ENCODE measurements at places on chromosomes 5 and 9.

- DNase-seq: no peak
Measured at GRCh38 chr5:27491047-27491446, 452.7 kb upstream of the CDH9 start.

GRCh38 chr5:18394443-18394804 is 760.2 kb downstream of the TAF11L14 start:
- no peak for DNase-seq

- DNase-seq: no peak
Measured at GRCh38 chr5:32030686-32031085, 143.4 kb downstream of the GOLPH3 start.

- no peak for DNase-seq
Measured at GRCh38 chr9:98330831-98331230, 75.4 kb upstream of the TBC1D2 start.

GRCh38 chr5:2746561-2747032 is 4.9 kb downstream of the IRX2 start:
- DNase-seq: no peak

- DNase-seq: no peak
Measured at GRCh38 chr9:38047301-38048251, 21.5 kb downstream of the SHB start.

GRCh38 chr5:113194591-113194990 is 218.0 kb downstream of the DCP2 start:
- no peak for DNase-seq

- no peak for DNase-seq
Measured at GRCh38 chr5:32545102-32545800, 40.1 kb upstream of the SUB1 start.

DNA sequence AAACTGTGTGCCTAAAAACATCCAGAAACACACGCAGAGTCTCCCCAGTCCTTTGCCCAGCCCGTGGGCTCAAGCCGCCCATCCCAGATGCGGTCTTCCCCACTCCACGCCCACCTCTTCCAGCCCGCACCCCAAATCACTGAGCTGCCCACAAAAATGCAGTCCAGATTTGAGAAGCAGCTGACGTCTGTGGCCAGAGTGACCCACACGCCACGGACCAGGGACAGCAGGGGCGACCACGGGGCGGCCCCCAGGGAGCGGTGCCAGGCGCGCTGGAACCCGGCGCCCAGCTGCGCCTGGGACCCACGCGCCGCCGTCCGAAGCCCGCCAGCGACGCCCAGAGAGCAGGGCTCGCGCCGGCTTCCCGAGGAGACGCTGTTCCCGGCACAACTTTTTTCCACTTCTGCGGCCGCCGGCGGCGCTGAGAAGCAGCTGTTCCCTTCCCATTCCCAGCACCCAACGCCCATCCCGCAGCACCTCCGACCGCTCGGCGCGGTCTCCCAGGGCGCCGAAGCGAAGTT is 674 bp downstream of the LHFPL2 start:
- DNase-seq: no peak

- DNase-seq: no peak
Measured at GRCh38 chr5:14017904-14018303, 73.4 kb upstream of the DNAH5 start.

- no peak for DNase-seq
Measured at GRCh38 chr9:77554586-77555105, 93.5 kb downstream of the GNA14 start.

GRCh38 chr5:111720333-111720890 is 36.6 kb downstream of the NREP start:
- no peak for DNase-seq

GRCh38 chr9:129143031-129143927 is 32.1 kb downstream of the PTPA start:
- peak; percentile 22 for DNase-seq

DNA sequence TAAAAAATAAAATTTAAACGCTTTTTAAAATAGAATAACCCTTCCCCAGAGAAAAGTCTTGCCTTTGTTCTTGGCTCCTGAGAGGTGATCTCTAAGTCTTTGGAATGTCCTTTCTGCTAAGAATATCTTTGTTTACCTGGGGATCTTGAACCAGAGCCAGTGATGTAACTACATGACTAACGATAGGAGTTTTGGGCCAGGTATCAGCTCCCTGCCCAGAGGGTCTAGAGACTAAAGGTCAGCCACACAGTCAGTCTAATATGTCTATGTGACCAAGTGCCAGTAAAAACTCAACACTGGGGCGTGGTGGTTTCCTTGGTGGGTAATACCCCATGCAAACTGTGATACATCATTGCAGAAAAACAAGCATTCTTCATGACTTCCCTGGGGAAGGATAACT is 1351.9 kb upstream of the C9orf72 start:
- no peak for DNase-seq

DNA sequence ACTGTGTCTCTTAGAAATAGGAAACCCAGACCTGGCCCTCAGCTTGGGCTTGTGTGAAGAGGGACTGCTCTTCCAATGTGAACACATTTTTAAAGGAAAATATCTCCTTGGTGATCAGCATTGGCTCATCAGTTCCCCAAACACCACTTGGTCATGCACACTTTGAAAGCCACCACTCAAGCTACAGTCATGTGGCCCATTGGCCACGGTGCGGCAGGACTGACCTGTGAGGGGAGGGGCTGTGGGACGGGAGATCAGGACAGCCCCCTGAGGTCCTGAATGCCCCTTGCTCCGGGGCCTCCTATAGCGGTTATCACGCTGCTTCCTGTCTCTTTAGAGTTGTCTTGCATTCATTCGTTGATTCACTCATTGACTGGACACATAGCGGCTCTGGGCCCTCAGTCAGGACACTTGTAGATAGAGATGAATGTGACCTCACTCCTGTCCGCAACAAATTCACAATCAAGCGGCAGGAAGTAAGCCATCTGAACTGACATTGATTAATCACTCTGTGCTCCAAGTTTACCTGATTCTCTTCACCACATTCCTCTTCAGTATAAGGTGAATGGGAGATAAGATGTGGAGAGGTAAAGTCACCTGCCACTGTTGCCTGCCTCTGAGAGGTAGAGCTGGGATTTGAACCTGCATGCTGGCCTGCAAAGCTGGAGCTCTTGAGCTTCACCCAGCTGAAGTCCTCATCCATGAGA is 73.1 kb downstream of the COL15A1 start:
- DNase-seq: no peak

- no peak for DNase-seq
Measured at GRCh38 chr5:156920042-156920860, 42.8 kb downstream of the TIMD4 start.

GRCh38 chr5:170538096-170538465 is 34.3 kb downstream of the KCNIP1 start:
- no peak for DNase-seq

- DNase-seq: no peak
Measured at GRCh38 chr5:6775571-6775970, 62.3 kb downstream of the TENT4A start.

- peak; percentile 54 for DNase-seq
Measured at GRCh38 chr9:93682155-93682968, 106.0 kb downstream of the PHF2 start.

- no peak for DNase-seq
Measured at GRCh38 chr9:20031836-20032235, 243.0 kb upstream of the SLC24A2 start.

DNA sequence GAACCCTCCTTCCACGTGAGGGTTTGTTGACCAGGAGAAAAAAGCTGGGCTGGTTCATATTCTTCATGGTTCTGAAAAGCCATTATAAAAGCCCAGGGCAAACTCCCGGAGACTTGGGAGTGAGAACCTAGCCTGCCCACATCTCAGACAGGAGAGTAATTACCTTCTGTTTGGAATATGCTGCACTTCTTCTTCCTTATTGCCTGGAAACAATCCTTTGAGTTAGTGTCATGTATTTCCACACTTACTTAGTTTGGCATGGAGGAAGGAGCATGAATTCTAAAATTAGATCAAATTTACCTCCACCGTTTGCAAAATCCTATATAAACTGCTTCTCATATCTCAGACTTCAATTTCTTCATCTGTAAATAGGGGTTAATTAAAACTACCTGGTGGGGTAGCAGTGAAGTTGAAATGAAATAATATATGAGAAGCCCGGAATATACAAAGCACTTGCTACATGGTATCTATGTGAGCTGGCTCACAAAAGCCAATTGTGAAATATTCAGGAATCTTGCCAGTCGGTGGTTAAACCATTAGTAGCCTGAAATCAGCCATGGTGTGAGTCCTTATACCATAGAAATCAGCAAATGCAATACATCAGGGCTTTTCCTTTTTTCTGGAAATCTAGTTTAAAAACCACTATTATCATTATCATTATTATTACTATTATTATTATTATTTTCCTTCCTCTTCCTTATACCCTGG is 140.0 kb upstream of the RAD23B start:
- DNase-seq: no peak

GRCh38 chr5:35134278-35135030 is 86.7 kb upstream of the AGXT2 start:
- no peak for DNase-seq

- peak; percentile 18 for DNase-seq
Measured at GRCh38 chr5:132227485-132228240, at the start of gene P4HA2. TSS of gene P4HA2 (minus strand) at chr5:132227853. CDS start at chr5:132218626, 9,227 bp downstream.
